Activated naive CD4-positive, alpha-beta T cell treated with anti-CD3 and anti-CD28 coated beads, Interleukin-2, amount 10 ng/mL, durations not matched to agents 5 hours and 36 hours (primary cell): ENCODE measurements at places on chromosomes 2 and 18. TPM values are rescaled to one million over a fixed set of nuclear protein-coding genes. Genes with fewer than 3 reads are reported as not detected.

The C2orf78 gene
- not detected for total RNA-seq

The SLC4A3 gene
- total RNA-seq, result not detected

The PTPRN gene
- total RNA-seq, result not detected

The GRP gene
- total RNA-seq, result not detected

The MEP1B gene
- total RNA-seq, result not detected
